Hepatocyte (in vitro differentiated cells): ENCODE measurements at places on chromosomes 6 and 20. TPM values are rescaled to one million over a fixed set of nuclear protein-coding genes. Genes with fewer than 3 reads are reported as not detected.

- H3K36me3 ChIP-seq = no peaks in the 10 kb centered on the region
- no peak overlapping the region for H3K4me3 ChIP-seq
- no peaks in the 10 kb centered on the region for H3K27me3 ChIP-seq
Observed at GRCh38 chr20:44715499-44716308, 535 bp downstream of the CCN5 start.

DNA sequence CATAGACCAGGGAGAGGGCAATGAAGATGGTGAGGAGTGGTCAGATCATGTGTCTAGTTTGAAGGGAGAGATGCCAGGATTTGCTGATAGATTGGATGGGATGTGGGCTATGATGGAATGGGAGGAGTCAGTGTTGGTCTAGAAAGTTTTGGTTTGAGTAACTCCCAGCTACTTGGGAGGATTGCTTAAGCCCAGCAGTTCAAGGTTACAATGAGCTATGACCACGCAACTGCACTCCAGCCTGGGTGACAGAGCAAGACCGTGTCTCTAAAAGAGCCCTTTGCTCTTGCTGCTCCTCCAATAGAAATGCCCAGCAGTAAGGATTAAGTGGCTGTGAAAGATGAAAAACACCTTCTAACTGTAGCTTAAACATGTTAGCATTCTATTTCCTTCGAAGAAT lies 18.2 kb upstream of the LAMP5 start:
- H3K4me1 ChIP-seq = no peaks in the 10 kb centered on the region
- no peak overlapping the region for H3K4me3 ChIP-seq
- H3K27ac ChIP-seq = no peak overlapping the region

- no peak overlapping the region for H3K27ac ChIP-seq
- no peaks in the 10 kb centered on the region for H3K36me3 ChIP-seq
- H3K4me1 ChIP-seq = no peaks in the 10 kb centered on the region
- no peaks in the 10 kb centered on the region for H3K27me3 ChIP-seq
- DNase-seq = no peak
Observed at GRCh38 chr6:155115893-155116570, 120.9 kb downstream of the TIAM2 start.

- H3K27me3 ChIP-seq = no peaks in the 10 kb centered on the region
- DNase-seq = no peak
- no peak overlapping the region for H3K27ac ChIP-seq
- H3K4me3 ChIP-seq = no peak overlapping the region
Observed at GRCh38 chr6:73204252-73204651, 21.0 kb downstream of the KHDC1L start.

The PLEKHG1 gene
- total RNA-seq = 6.3 and 6.8 TPM in 2 replicates

The NUP153 gene
- total RNA-seq = 29.5 and 31.1 TPM in 2 replicates

GRCh38 chr6:12232339-12232738 lies 57.8 kb upstream of the EDN1 start:
- H3K27ac ChIP-seq = no peak overlapping the region
- no peaks in the 10 kb centered on the region for H3K36me3 ChIP-seq
- H3K27me3 ChIP-seq = no peaks in the 10 kb centered on the region
- no peak for DNase-seq

DNA sequence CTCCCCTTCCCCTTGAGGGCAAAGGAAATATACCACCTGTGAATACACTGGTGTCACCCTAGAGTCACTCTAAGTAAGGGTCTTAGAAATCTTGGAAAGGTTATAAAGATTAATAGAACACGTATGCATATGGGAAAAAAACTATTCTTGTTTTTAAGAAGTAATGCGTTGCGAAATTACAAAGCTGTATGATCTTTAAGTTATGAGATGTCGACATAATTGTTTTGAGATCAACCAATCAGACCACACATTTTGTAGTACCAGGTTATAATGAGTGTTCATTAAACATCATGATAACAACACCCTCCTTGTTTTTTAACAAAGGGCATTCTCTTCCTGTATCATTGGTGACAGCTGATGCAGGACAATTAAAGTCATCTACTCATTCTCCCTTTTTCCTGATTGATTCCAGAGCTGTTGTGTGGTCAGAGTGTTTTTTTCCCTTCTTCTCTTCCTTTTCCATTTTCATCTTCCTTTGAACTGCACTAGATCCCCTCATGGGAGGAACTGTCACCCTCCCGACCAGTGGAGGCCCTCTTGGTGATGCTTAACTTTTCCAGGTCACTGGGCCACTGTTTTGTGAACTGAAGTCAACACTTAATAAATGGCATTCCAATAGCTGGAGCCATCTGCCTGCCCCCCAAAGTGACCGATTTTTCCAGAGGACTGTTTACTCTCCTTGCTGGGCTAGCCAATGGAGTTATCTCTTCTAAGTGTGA lies 37.0 kb downstream of the PRDM1 start:
- DNase-seq = no peak
- peaks cover 4% of the 10 kb centered on the region for H3K4me1 ChIP-seq
- H3K36me3 ChIP-seq = no peaks in the 10 kb centered on the region
- no peak overlapping the region for H3K27ac ChIP-seq
- H3K27me3 ChIP-seq = no peaks in the 10 kb centered on the region
- H3K4me3 ChIP-seq = no peak overlapping the region

The DEFB124 gene
- not detected in 2 replicates for total RNA-seq

DNA sequence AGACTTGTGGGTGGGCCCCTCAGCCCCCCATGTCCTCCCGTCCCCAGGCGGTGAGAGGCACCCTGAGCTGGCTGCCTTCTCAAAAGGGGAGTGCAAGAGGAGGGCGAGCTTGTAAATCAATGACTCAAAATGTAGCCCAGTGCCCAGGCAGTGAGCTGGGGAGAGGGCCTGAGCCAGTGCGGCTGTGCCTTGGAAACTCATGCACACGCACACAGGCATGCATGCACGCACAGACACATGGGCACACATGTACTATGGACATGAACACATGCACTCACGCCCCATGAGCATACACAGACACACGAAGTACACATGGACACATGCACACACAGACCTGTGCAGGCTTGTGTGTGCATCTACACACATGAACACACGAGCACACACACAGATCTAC lies 133.5 kb downstream of the TAF4 start:
- no peaks in the 10 kb centered on the region for H3K4me1 ChIP-seq
- DNase-seq = no peak
- H3K36me3 ChIP-seq = no peaks in the 10 kb centered on the region
- H3K27ac ChIP-seq = no peak overlapping the region
- H3K4me3 ChIP-seq = no peak overlapping the region

The TP53TG5 gene
- not detected in 2 replicates for total RNA-seq

The DNMT3B gene
- 4.3 and 4.5 TPM in 2 replicates for total RNA-seq

- H3K4me1 ChIP-seq = peaks cover 9% of the 10 kb centered on the region
- no peaks in the 10 kb centered on the region for H3K27me3 ChIP-seq
- H3K36me3 ChIP-seq = no peaks in the 10 kb centered on the region
- no peak for DNase-seq
Observed at GRCh38 chr6:149135809-149136208, 181.7 kb upstream of the TAB2 start.

The VIP gene
- not detected in 2 replicates for total RNA-seq

The STXBP5 gene
- 28.2 and 30.3 TPM in 2 replicates for total RNA-seq
